ENCODE measurements at places on chromosomes 7 and 10.
A peak's percentile ranks its signal among the peaks of the same experiment; 100 is the strongest.

DNA sequence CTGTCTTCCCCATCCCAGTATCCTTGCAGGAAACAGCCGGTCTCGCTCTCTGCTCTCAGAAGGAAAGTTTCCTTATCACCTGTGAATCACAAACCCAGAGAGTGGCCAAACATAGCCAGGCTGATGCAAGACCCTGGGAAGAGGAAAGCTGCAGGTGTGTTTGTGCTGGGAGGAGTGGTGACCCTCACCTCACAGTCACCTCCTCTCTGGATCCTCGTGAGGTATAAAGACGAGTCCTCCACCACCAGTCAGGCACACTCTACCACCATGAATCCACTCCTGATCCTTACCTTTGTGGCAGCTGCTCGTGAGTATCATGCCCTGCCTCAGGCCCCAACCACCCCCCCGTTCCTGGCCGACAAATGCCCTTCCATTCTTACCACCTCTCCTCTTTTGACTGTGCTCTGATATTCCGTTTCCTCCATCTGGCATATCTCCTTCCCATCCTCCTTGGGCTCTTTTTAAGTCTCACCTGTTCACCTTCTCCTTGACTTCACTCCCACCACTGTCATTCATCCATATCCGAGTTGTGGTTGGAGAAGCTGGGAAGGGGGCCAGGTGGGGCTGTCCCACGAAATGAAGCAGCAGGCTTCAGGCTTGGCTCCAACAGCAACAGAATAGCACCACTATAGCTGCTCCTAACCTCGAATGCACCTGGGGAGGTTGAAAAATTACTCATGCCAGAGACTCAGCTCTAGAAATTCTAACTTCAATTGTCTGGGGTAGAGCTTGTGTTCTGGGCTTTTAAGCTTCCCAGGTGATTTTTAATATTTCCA is at the start of gene PRSS1:
Gene PRSS1 (plus strand): TSS at position 255 of the 776 bp plus-strand sequence. CDS start 13 bp downstream, at position 268.
- DNase-seq: no peak

DNA sequence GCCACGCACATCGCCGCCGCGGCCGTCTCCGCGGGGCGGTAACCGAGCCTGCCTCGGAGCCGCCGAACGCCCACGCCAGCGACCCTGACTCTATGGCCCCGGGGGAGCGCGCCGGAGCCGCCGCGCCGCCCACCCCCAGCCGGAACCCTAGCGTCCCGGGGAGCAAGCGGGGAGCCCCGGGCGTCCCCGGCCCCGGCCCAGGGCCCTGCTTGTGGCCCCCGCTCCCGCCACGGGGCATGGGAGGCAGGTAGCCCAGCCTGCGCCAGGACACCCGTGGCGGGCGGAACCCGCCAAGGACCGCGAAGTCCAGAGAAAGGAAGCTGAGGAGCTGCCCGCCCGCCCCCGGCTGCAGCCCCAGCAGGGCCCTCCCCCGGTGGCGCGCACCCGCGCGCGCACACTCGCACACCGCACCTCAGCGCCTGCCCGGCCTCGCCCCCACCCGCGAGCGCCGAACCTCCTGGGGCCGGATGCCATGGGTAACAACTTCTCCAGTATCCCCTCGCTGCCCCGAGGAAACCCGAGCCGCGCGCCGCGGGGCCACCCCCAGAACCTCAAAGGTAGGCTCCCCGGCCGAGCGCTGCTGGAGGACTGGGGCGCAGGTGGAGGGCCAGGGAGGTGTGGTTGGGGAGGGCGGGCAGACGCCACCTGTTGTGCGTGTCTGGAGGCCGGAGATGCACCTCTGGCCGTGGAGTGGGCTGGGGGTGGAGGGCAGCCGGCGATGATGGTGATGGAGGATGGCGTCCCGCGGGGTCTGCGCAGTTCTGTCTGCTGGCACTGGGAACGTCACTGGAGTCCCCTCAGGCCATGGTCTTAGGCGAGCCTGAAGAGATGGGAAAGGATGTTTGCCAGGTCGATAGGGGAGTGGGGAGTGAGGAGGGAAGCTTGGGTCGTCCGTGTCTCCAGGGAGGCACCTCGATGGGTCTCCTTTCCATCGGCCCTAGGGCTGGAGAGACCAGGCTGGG is 692 bp downstream of the NEURL1 start:
- no peak for DNase-seq

GRCh38 chr10:124446830-124447750 is 2.7 kb downstream of the NKX1-2 start:
- DNase-seq: no peak

- no peak for DNase-seq
Measured at GRCh38 chr7:158328376-158329013, 259.1 kb downstream of the PTPRN2 start.

DNA sequence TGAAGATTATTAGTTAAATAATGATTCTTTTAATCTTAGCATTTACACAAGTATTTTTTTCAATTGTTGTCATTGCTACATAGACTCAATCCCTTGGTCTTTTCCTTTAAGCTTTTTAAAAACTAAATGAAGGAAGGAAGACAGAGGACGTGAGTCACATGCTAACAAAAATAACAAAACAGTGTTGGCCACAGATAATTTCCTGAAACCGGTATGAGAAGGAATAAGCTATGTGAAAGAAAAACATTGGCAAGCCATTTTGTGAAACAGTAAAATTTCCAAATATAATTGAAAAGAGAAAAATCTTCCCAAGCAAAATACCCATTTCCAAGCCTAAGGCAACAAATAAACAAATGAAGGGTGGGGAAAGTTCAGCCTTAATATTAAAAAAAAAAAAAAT is 223.0 kb downstream of the AHR start:
- DNase-seq: peak; percentile 84

DNA sequence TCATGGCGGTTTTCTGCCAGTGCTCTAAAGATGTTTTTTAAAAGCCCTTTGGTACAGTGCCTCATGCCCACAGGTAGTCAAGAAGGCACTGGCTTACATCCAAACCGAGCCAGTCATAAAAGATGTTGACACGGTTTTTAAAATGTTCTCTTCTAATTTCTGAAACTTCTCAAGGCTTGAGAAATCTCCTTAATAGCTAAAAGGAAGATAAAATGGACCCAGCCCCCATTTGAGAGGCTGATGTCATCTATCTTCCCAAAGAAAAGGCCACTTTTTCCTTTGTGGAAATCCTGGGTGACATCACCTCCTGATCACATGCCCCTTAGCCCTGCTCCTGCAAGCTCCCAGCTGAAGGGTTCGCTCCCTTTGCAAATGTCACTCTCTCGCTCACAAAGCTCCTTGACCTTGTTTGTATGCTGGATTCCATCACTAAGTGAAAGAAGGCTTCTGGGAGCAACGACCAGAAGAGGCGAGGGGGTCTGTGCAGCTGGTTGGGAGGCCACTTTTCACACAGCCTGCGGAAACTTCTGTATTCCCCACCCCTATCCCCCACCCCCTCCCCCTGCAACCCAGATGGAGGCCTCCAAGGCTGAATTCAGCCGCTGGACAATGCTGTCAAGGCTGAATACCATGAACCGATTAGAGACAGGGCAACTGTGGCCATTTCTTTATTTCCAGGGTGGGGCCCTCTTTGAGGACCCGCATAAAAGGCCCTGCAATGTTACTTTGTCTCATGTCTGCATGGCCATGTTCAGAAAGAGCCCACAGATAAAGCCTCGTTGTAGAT is 122.8 kb downstream of the CUBN start:
- peak; percentile 86 for DNase-seq

- DNase-seq: no peak
Measured at GRCh38 chr7:46247664-46248063, 326.6 kb upstream of the IGFBP3 start.

DNA sequence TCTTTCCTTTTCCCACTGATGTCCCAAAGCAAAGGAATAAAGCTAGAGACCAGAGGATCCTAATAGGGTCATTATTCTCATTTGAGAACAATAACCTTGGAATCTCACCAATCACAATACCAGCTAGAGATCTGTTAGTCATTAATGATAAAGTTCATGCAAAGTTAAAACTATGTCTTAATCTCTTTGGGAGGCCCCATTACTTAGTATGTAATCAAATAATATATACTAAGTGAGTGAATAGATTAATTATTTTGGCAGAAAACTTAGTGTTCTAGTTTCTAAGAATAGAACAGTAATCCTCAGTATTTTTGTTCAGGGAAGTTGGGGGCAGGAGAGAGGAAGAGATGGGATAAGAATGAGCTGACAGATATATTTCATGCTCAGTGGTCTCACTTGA is 227.2 kb downstream of the MTERF1 start:
- no peak for DNase-seq

DNA sequence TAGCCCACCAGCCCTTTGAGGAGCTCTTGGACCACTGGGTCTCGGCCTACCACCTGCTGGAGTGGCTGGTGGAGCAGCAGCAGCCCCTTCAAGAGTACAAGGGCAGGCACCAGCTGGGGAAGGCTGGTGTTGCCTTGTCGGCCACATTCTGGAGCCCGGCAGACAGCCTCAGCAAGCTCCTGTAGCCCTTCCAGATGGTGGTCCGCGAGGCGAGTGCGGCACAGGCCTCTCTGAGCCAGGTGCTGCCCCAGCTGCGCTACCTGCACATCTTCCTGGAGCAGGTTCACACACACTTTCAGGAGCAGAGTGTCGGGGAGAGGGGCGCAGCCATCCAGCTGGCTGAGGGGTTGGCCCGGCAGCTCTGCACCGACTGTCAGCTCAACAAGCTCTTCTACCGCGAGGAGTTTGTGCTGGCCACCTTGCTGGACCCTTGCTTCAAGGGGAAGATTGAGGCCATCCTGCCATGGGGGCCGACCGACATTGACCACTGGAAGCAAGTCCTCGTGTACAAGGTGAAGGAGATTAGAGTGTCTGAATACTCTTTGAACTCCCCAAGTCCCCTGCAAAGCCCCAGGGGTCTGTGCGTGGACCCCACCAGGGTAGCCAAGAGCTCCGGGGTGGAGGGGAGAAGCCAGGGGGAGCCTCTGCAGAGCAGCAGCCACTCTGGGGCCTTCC is 7.0 kb upstream of the ACTR3C start:
- no peak for DNase-seq

DNA sequence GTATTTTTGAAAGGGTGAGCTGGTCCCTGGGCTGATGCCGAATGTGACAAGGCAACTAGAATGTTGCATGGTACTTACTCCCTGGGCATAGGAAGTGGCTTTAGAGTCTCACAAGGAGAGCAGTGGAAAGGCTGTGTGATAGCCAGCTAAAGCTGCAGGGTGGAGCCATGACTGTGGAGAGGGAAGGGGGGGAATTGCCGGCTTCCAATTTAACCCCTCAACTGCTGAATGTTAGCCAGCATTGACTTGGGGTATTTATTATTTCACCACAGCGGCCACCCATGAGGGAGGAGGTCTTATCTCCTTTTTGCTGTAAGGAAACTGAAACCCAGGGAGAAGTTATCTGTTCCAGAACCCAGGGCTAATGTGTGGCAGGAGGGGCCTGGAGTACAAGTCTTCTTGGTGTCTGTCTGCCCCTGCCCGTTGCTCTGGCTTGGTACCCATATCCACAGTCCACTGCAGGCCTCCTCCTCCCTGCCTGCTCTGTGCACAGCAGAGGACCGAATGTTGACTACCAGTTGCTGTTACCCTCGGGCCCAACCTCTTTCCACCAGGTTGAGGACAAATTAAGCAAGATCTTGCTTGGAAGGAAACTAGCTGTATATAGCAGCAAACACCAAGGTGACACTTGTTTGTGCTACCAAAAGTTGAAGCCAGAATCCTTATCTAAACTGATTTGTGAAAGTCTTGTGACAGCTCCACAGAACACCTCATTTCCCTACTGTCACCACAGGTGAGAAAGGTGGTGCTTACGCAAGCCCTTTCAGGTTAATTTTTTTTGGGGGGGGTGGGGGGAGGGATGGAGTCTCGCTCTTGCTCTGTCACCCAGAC is 37.6 kb downstream of the WBP1L start:
- no peak for DNase-seq

- no peak for DNase-seq
Measured at GRCh38 chr10:43673471-43673870, 24.8 kb upstream of the ZNF32 start.

DNA sequence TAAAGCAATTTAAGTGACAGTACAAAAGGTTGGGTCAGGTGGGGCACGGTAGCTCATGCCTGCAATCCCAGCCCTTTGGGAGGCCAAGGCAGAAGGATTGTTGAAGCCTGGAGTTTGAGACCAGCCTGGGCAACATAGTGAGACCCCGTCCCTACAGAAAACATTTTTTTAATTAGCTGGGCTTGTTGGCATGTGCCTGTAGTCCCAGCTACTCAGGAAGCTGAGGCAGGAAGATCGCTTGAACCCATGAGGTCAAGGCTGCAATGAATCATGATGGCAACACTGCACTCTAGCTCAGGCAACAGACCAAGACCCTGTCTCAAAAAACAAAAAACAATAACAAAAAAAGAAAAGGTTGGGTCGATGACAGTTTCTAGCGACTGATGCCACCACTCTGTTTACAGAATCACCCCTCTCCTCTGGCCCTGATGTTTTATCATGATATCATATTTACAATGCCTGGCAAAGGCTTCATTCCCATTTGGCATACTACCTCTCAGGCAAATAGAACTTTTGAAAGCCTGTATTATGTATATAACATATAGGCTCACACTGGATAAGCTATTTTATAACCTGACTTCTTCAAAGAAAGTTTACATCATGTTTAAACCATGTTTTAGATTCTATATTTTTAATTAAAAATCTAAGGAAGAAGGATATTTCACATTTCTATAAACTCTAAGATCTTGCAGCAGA is 558 bp upstream of the ABCC2 start:
- no peak for DNase-seq

- DNase-seq: no peak
Measured at GRCh38 chr7:2283074-2283473, 31.2 kb downstream of the SNX8 start.

DNA sequence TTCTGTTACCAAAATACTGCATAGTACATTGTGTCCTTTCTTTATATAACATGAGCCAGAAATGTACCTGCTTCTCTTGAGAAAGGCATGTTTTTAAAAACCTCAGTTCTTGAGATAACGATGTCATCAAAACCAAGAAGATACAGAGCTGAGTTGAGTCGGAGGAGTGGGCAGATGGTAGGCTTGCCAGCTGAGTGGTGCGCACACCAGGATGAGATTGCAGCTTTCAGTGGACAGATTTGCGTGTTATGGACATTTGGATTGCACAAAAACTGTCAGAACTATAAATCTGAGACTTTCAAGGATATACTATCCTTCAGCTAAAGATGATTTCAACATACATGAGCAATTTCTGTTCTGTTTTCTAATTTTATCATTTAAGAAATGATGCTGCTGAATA is 25.0 kb downstream of the PRKAR2B start:
- DNase-seq: no peak

DNA sequence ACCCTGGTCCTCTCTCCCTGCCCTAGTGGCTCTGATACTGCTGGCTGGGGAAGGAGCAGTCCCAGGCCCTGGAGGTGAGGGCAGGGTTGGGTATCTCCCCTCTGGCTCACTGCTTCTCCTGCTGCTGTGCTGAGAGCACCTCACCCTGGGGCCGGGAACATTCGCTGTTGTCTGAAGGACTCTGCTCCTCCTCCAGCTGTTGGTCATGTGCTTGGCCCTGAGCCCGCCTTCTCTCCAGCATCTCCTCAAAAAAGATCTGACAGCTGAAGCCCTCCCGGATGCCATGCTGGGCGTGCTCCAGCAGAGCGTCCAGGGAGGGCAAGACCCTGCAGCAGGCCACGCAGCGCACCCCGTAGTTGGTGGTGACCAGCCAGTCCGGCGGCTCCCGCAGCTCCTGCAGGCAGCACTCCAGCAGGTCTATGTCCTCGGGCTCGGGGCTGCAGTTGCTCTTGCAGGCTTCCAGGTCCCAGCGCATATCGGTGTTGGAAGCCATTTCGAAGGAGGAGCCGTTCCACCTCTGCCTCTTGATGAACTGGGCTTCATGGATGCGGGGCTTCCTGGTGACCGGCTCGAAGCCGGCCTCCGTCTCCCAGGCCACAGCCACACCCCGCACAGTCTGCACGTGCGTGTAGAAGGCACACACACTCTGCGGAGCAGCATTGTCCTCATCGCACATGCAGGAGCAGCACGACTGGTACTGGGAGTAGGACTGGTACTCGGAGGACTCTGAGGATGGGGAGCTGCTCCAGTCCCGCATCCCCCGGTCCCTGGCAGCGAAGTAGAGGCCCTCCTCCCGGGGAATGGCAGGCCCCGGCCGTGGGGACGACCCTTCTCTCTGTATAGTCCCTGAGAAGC is 2.1 kb downstream of the FAM170B start:
- no peak for DNase-seq
